ENCODE measurements at places on chromosomes 5 and 9.

GRCh38 chr5:95709967-95710650, 21.0 kb upstream of the RHOBTB3 start:
- no peak for DNase-seq

DNA sequence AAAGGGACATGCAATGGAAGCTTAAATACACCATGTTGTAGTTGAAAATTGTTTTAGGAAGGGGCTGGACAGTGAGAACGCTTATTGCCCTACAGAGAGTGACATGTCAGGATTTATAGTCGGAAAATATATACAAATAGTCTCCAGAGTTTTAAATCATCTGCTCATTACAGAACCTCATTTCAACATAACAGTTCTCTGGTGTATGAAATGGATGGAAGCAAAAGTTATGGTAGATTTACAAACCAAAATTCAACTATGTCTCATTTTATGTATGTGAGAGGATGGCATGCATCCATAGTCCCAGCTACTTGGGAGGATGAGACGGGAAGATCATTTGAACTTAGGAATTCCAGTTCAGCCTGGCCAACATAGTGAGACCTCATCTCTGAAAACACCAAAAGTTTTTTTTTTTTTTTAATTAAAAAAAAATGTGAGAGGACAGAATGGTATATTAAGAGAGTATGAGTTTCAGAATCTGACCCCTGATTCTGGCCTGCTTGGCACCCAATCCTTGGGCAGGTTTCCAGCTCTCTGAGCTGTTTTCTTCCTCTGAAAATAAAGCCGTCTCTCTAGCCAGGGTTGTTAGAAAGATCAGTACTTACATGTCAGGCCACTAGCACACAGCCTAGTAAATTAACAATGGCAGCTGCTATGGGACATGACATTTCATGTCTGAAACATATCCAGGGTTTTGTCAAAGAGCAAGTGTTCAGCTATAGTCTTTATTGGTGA, 40.1 kb downstream of the IQGAP2 start:
- DNase-seq, result no peak

GRCh38 chr5:142063878-142064331, 44.7 kb upstream of the NDFIP1 start:
- peak; percentile 38 for DNase-seq

DNA sequence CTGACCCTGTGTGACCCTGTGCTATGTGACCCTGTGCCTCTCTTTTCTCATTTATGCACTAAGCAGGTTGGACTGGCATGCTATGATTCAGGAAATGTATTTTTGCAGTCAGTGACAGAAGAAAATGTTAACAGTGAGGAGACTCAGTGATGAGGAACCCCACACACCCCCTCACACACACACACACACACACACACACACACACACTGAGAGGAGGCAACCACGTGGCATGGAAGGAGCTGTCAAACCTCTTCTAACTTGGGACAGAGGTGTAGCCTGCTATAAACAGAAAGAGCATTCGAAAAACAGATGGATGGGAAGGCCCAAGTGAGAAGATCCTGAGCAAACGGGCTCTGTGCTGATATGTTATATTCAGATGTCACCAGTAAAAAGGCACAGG, 57.9 kb upstream of the GRIA1 start:
- DNase-seq, result no peak

- no peak for DNase-seq
These were observed 414.0 kb downstream of the NFIB start for GRCh38 chr9:13899924-13900323.

- DNase-seq, result no peak
These were observed 4.0 kb downstream of the TENT4A start for GRCh38 chr5:6717247-6717646.

GRCh38 chr5:169695919-169696490, 58.9 kb downstream of the DOCK2 start:
- DNase-seq, result no peak

GRCh38 chr9:29793970-29794369, 2220.7 kb upstream of the C9orf72 start:
- no peak for DNase-seq

DNA sequence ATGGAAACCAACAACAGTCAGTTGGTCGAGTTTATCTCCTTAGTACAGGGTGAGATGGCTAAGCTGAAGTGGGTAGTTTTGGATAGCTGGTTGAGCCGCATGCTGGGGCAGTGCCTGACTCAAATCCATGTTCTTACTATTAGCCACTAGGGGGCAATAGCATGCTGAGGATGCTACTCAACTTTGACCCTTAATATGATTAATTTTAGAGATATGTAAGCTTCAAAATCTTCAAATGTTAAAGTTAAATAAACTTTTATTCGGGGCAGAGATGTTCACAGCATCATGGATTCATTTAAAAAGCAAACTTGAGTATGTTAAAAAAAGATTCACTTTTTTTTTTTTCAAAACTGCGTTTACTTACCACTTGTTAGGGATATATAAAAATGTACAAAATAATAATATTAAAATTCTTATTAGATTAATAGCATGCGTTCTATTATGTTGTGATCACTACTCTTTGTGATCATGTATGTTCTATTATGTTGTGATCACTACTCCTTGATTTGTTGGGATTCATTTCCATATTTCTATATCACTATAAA, 57.0 kb downstream of the C9orf153 start:
- DNase-seq, result no peak

DNA sequence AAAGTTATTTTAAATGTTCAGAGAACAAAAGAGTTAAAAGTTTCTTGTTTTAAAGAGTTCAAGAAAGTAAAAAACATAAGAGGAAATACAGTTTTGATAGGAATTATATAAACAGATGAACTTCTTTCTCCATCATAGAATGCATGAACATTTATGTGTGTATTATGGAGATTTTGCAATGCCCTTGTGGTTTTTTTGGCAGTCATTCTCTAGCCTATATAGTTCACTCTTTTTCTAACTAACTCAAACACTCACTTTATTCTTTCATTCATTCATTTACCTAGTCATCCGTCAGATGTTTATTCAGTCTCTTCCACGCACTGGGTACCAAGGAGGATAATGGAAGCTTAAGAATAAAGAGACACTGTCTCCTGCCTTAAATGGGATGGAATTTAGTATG, 195.9 kb upstream of the VLDLR start:
- no peak for DNase-seq

DNA sequence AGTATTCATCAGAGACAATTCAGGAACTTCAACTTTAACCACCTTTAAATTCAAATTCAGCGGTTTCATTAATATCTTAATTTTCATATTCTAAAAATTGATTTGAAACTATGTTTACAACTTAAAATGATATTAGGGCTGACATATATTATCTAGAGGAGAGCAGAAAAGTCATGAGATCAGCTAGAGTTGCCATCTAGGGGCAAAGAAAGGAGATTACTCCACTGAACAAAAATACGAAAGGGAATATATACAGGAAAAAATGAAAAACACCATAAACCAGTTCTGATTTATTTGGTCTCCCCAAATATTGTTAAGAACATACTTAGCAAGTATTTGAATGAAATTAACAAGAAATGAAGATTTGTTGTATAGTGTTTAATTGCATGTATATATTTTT, 946.3 kb downstream of the DTWD2 start:
- DNase-seq, result no peak

DNA sequence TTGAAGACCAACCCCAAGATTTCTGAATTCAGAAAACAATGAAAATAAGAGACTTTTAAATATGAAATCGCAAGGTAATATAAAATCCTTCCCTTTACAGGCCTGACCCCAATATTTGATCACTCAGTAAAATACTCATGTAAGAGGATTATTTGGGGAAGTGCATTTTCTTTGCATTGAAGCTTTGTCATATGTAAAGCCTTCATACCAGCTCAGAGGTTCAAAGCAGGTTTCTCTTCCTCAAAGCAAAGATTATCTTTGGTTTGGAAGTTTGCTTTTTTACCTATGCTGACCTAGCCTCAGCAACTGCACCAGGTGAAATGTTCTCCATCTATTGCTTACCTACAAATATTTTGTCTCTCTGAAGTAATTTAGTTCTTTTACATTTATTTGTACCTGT, 106.5 kb upstream of the PARP8 start:
- no peak for DNase-seq

DNA sequence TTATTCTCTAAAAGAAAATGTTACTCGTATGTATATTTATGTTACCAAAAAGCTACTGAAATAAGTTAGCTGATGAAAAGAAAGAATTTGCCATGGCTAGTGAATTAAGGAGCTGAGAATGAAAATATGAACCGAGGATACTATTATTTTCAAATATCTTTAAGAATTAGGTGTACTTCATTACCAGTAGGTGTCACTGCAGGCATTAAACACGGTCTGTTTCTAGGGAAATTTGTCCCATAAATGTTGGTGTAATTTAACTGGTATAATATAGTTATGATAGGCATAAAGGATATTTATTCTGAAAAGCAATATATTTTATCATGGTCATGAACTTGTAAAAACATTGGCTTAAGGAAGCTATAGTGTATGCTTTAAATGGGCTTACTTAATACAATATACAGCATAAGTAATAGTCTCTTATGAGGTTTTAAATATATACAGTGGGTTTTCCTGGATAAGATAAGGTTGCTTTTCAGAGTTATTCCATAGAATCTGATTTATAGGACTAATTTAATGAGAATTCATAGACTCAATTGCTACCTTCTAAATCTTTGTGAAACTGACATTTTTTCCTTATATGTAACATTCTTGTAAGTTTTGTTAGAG, 72.4 kb upstream of the MPDZ start:
- no peak for DNase-seq

GRCh38 chr5:132576123-132576522, 19.3 kb downstream of the RAD50 start:
- no peak for DNase-seq
